ENCODE measurements at places on chromosomes 11 and 22.

DNA sequence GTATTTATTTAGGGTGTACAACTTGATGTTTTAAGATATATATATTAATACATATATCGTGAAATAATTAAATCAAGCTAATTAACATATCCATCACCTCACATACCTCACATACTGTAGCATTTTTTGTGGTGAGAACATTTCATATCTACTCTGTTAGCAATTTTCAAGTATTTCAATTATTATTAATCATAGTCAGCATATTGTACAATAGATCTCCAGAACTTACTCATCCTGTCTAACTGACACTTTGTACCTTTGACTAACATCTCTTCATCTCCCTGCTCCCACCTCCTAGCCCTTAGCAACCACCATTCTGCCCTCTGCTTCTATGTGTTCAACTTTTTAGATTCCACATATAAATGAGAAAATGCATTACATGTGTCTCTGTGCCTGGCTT lies 108.4 kb downstream of the BARX2 start:
- no peak for DNase-seq

DNA sequence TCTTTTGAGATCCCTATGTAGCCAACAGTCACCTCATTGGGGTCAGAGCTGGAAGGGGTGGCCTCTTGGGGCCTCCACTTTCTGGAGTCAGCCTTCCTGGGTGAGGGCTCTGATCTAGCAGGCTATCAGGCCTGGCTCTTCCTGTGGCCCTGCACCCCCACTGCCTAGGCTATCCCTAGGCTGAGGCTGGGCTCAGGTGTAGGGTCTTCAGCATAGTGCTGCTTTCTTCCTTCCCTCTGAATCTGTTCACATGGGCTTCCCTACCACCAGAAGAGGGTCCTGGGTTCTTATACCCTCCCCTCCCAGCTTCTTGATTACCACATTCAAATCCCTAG lies 456 bp upstream of the SPI1 start:
- DNase-seq, result no peak

- DNase-seq, result no peak
Observed at GRCh38 chr11:46435679-46436078, 44.1 kb upstream of the CHRM4 start.

DNA sequence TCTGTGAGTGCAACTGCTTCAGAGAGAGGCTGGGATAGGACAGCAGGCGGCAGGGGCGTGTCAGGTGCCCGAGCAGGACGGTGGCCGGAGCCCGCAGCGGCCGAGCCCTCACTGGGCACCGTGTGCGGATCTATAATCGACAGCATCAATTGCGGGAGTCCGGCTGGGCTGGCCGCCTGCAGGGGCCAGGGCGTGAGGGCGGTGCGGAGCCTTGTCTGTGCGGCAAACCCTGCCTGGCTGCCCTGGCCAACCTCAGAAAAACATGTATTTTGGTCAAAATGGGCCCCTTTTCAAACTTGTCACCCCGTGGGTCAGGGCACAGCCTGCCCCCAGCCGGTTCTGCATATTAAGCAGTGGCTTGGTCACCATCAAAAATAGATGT lies 91.3 kb upstream of the KCNQ1OT1 start:
- no peak for DNase-seq

DNA sequence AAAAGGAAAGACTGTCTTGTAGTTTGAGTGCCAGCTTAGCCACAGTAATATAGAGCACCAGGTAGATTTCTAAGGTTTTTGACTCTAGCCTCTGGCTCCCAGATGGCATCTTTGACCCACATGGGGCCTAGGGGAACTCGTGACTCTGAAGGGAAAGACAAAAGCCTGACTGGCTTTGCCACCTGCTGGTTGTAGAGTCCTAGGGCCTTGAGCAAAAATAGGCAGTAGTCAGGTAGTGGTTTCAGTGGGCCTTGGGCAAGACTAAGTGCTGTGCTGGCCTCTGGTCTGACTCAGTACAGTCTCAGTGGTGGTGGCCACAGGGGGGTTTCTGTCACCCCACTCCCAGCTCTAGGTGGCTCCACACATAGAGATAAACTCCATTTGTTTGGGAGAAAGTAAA lies 349.4 kb downstream of the FAM181B start:
- no peak for DNase-seq

DNA sequence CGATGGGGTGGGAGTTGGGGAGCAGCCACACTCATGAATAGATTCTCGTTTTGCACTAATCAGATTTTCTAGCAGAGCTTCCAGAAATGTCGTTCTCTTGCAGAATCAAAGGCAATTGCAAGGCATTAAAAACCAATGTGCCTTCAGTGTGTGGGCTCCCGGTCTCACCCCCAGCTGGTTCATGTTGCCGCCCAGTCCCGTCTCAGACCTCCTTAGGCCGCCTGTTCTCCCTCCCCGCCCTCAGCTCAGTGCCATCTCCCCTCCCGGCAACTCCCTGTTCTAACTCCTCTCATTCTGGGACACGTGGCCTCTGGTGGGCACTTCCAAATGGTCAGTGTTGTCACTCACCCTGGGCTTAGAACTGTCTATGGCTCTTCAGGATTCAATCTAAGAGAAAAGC lies 42.5 kb upstream of the SMIM38 start:
- no peak for DNase-seq

All from astrocyte of the spinal cord (primary cell).